Nephron progenitor cell (in vitro differentiated cells): ENCODE measurements at places on chromosomes 12 and 14.

GRCh38 chr12:48601013-48601756, 31.3 kb upstream of the LALBA start:
- no peak for DNase-seq

DNA sequence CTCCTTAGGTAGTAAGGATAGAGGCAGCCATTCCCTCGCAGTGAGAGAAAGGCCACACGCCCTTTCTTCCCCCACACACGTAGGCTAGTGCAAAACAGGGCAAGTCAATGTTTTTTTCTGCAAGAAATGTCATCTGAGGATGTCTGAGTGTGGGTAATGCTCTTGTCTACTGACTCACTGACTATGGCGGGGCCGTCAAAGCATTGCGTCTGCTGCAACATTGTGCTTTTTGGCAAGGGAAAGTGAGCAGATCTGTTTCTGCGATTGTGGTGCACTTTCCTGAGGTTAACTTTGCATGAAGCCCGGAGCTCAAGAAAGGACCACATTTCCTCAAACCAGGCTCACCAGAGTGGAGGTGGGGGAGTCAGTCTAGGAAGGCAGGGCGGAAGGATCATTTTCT, 181.6 kb upstream of the GZMB start:
- DNase-seq = no peak

DNA sequence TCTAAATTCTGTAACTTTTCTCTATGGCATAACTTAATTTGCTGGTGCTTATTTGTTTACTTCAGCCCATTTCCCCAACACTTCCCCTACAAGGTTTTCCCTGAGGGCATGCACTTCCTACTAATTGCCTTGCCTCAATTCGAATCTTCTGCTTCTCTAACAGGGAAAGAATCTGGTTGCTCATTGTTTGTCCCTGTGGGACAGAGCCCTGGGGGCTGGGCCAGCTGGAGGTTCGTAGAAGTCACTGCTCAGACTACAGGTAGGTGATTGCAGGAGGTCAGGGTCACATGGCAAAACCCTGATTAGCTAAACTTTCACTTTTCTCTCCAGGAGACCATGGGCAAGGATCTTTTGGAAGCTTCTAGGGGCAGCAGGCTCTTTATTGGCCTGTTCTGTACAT, 72.0 kb downstream of the ZFC3H1 start:
- no peak for DNase-seq

- DNase-seq = peak; percentile 46
These were observed 6.4 kb downstream of the TMEM121 start for GRCh38 chr14:105532735-105533141.

DNA sequence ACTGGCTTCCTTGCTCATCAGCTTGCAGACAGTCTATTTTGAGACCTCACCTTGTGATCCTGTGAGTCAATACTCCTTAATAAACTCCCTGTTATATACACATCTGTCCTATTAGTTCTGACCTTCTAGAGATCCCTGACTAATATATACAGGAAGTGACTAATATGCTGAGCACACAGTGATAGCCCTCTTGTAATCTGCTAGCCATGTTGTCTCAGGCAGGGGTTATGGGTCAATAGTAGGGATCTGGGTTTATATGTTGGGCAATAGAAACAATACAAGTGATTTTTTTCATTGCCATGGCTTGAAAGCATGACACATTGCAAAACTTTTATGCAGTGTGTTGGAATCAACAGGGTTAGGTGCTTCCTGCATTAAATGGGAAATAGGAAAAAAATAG, 562.2 kb downstream of the GALC start:
- no peak for DNase-seq

- DNase-seq = no peak
These were observed 4.7 kb downstream of the PSMC6 start for GRCh38 chr14:52711666-52712065.

DNA sequence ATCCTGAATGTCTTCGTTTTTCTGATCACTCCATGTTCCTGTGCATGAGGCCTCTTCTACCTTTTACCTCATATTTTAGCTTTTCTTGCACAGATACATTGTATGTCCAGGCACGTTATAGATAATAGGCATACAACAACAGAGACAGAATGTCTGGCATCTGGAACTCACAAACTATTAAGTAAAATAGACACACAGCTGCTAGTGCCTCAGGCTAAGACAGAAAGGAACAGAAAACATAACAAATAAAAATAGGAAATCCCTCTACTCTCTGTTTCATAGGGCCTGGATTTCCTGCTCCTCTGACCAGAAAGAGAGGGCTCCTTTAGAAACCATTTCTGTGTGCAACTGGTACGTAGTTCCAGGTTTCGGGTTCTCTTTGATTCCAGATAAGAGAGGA, 48.6 kb downstream of the ATXN7L3B start:
- DNase-seq = no peak

GRCh38 chr12:115470977-115471376, 787.0 kb upstream of the TBX3 start:
- no peak for DNase-seq

DNA sequence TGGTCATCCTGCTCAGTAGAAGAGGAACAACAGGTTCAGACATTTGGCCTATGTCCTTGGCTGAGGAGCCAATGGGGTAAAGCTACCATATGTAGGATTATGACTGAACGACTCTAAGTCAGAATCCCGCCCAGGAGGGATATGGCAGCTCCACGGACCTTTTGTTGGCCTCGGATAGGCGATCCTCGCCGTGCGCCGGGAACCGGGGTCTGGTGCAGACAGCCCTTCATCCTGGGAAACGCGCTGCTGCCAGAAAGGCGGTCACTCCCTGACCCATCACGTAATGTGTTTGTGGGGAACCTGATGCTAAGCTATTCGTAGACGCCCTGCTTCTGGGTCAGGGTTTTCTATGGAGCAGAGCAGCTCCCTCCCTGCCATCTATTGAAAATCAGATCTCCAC, 178.9 kb upstream of the ALG10B start:
- DNase-seq = no peak
